GM13977 (cell line): ENCODE measurements at places on chromosomes 11 and 22.

- no peak for DNase-seq
Observed at GRCh38 chr11:119322921-119323531, 6.1 kb upstream of the MCAM start.

DNA sequence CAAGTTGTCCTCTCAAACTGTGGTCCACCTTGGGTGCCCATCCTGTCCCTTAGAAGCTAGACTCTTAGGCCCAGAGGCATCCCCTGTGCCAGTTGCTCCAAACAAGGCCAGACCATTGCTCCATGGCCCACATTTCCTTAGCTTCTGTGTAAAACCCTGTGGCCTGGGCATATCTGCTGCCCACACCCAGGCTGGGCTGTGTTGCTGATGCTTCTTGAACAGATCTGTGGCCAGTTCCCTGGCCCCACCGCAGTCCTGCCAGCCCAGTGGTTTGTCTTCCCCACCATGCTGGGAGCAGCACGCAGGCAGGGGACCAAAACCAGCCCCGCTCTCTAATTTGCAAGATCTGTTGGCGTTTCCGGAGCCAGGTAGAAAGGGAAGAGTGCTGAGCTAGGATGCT, 72.2 kb downstream of the CSNK2A3 start:
- DNase-seq, result no peak

GRCh38 chr22:32217465-32217864, 12.6 kb upstream of the RFPL2 start:
- DNase-seq, result no peak

GRCh38 chr11:91792779-91793262, 431.8 kb upstream of the FAT3 start:
- no peak for DNase-seq

DNA sequence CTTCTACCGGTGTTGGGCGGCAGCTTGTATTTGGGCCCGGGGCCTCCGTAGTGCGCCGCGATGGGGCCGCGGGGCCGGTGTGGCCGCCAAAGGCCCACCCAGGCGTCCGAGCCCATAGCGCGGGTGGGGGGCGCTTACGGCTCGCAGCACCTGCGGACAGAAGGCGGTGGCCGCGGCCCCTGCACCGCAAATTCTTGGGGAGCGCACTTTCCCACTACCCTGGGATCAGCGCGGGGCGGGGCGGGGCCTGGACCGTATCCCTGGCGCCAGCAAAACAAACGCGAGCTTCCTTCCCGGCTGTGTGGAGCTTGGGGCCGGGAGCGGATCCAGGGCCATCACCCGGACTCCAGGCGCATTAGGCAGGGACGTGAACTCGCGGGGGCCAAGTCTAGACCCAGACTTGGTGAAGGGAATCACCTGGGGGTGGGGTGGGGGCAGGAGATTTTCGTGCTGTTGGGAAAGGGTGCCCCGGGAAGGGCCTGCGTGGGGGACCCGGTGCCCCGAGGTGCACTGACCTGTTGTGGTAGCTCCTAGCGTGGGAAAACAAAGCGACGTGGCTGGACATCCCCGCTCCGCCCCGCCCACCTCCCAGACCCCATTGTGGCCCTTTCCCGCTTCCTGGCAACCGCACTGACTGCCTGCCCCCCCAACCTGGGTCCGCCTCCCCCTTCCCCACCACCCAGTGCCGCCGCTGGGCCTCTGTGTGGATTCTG, 2.3 kb upstream of the TYMP start:
- no peak for DNase-seq

DNA sequence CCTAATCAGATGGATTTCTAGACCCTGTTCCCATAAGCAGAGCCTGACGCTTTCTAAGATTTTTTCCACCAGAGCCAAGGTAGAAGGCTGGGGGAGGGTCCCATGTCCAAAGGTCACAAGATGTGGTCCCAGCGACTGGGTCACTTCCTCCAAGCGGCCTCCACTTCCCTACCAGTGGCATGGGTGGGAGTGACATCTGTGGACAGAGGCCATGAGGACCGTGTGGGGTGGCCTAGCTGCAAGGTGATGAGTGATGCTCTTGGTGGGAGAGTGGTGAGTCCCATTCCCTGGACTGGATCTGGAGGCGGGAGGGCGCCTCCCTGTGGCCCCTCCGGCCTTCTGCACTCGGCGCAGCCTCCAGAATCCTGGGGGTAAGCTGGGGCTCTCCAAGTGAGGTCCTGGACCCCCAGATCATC, 32.4 kb upstream of the PRR5 start:
- DNase-seq, result no peak

GRCh38 chr11:128628325-128628673, 40.9 kb upstream of the ETS1 start:
- DNase-seq, result no peak

DNA sequence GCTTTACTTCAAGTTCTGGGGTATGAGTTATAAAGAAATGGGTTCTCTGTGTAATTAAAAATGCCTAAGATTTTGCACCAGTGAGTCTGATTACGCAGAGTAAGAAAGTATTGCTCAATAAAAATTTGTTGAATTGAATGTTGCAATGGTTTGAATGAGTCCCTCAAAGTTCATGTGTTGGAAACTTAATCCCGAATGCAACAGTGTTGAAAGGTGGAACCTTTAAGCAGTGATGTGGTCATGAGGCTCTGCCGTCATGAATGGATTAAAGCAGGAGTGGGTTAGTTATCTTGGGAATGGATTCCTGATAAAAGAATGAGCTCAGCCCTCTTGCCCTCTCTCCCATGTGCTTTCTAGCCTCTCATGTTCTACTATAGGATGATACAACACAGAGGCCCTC, 52.6 kb upstream of the SESN3 start:
- no peak for DNase-seq

GRCh38 chr11:120128392-120129119, 9.4 kb downstream of the TRIM29 start:
- DNase-seq, result no peak

- no peak for DNase-seq
Observed at GRCh38 chr11:47107744-47108143, 68.9 kb downstream of the ARFGAP2 start.
